ENCODE measurements at places on chromosomes 7 and 10.

DNA sequence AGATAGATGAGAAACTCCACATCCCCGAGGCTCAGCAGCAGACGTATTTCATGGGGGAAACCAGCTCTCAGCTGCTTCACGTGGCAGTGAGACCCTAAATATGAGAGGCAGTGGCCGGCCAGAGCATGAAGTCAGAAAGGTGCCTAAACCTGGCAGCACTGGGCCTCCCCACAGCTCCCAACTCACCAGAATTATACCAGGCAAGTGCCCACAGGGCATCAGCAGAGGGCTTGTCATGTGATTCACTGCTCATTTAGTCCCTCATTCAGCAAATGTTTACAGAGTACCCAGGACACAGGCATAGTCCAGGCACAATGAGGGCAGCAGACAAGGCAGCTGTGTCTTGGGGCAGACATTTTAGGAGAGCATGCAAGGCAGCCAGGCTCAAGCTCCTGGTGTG, 212.6 kb downstream of the PTPRN2 start:
- no peak for DNase-seq

DNA sequence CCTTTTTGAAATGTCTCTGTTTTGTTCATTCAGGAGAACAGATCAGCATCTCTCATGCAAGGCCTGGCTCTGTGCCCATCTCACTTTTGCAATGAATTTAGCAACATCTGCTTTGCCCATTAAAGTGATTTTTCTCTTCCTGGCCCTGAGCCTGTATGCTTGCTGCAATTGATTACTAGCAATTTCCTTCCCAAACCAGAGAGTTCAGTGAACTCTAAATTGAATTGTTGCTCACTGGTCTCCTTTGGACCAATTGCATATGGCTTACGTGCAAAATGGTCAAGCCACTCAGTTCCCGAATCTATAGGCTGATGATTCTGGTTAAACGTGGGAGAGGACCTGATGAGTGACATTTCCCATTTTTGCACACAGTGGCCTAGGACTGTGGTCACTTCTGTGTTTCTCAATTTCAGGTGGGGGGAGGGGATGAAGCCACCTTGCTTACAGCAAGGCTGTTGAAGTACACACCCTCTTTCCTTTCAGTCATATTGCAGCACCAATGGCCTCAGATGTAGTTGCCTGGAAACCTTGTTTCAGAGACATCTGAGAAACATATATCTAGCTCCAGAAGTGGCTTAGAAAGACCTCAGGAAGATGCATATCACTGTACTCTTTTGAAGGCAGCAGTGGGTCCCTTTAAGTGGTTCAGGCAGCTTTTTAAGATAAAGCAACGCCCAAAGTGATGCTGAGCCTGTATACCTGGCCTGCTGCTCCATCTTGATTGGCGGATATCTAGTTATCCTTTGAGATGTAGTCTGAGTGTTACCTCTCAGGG, 201.4 kb downstream of the PTEN start:
- DNase-seq: no peak

- DNase-seq: peak; percentile 95
Measured at GRCh38 chr7:74292757-74293576, 3.8 kb downstream of the CLIP2 start.

DNA sequence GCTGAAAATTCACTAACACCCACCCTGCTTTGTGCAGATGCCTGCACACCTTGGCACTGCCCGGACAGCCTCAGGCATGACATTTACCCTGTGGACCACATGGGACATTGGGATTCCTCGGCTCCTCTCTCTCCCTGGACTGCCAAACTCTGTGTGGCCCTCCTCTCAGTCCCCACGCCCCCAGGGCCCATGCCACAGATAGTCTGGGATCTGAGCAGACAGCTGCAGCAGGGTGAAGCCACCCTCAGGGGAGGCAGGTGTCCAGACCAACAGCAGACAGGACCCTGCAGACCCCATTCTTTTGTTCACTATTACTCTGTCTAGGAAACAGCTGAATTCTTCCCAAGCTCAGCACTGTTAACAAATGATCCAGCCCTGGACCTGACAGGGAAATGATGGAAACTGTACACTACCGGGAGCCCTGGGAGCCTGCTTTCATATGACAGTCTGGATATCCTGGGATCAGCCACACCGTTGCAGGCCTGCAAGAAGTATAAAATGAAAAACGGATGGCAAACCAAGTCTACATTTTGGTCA, 83.4 kb downstream of the VOPP1 start:
- no peak for DNase-seq

DNA sequence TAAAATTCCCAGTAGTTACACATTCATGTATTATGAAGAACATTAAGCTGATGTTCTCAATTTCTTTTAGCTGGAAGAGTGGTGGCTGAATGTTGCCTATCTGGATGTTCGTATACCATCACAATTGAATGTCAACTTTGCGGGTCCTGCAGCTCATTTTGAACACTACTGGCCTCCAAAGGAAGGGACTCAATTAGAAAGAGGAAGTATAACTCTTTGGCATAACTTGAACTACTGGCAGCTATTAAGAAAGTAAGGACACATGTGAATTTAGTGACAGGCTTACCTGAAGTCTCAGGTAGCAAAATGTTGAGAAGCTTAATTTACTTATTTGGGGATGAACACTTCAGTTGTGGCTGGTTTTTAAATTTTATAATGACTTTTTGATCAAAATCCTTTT, 15.9 kb downstream of the CROT start:
- DNase-seq: no peak
